ENCODE measurements at places on chromosomes 5 and 9. TPM values are rescaled to one million over a fixed set of nuclear protein-coding genes. Genes with fewer than 3 reads are reported as not detected.
A peak's percentile ranks its signal among the peaks of the same experiment; 100 is the strongest.

The CARTPT gene
- total RNA-seq, result not detected

GRCh38 chr9:130354806-130355205 lies 89.2 kb downstream of the HMCN2 start:
- no peak for DNase-seq

The GRXCR2 gene
- not detected for total RNA-seq

DNA sequence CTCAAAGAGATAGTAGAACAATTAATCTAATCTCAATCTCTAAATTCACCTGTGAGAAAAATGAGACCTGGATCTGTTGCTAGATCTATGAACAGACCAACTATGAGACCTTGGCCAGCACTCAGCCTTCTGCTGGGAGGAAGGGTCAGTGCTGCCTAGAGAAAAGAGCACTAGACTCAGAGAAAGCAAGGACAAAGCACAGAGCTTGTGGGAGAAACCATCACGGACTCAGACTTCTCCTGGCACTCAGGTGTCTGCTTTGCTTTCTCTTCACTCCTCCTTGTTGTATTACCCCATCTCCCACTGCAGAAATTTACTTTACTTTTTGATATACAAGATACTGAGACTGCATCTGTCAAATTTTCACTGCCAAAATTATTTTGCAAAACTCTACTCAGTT lies 890.0 kb upstream of the NUDT12 start:
- DNase-seq, result no peak

- no peak for DNase-seq
Observed at GRCh38 chr5:73603998-73604397, 22.0 kb upstream of the ARHGEF28 start.

The PLPP7 gene
- 8.2 TPM for total RNA-seq

- peak; percentile 98 for DNase-seq
Observed at GRCh38 chr5:74179179-74179578, 461.3 kb downstream of the ENC1 start.

The NR4A3 gene
- 5.6 TPM for total RNA-seq

GRCh38 chr9:33147416-33148169 lies 19.5 kb downstream of the B4GALT1 start:
- DNase-seq, result no peak

DNA sequence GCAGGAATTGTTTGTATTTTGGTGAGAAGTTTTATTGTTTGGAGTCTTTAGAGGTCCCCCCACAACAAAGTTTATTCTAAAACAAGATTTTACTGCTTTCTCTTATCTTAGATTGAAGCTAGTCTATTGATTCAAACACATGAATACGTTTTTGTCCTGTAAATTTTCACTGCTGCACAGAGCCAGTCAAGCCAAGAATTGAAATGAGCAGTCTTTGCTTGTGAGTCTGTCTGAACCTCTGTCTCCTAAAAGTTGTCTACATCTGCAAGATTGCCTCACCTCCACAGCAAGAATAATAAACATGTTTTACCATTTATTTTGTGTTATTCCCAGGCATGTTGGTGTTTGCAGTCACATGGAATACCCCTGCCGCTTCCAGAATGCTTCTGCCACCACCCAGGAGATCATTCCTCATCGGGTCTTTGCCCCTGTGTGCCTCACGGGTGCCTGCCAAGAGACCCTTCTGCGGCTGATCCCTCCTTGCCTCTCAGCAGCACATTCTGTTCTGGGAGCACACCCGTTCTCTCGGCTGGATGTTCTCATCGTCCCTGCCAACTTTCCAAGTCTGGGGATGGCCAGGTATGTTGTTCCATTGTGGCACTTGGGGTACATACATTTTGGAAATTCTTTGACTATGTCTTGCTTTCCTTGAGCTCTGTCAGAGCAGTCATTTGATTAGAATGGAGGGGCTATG lies 74.1 kb downstream of the AOPEP start:
- DNase-seq, result no peak

The FIBCD1 gene
- 7.3 TPM for total RNA-seq

The DIPK1B gene
- total RNA-seq, result 0.77 TPM

GRCh38 chr5:316210-317085 lies 5.1 kb upstream of the AHRR start:
- DNase-seq, result no peak

DNA sequence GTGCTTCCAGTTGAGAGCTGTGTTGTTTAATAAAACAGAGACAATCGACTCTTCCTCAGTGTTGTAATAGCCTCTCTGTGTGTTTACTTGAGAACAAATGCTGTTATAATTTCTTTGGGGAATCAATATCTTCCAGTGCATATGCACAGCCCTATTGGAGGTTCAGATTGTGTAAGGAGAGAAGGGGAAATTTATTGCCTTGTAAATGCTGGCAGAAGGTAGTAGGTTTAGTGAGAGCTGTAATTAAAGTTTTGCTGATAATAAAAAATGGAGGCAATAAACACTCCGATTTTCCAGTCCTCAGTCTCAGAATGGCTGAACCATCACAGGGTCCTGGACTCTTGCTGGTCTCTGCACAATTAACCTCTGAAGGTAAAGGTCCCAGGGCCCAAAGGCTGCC lies 128.3 kb downstream of the C5orf15 start:
- DNase-seq, result no peak

GRCh38 chr5:64838376-64838775 lies 69.6 kb downstream of the CWC27 start:
- peak; percentile 39 for DNase-seq

GRCh38 chr9:126380447-126380846 lies 53.8 kb downstream of the MVB12B start:
- DNase-seq, result no peak

- no peak for DNase-seq
Observed at GRCh38 chr9:91219557-91219956, 142.2 kb downstream of the AUH start.

- no peak for DNase-seq
Observed at GRCh38 chr9:30744871-30745270, 1639.6 kb upstream of the ACO1 start.

DNA sequence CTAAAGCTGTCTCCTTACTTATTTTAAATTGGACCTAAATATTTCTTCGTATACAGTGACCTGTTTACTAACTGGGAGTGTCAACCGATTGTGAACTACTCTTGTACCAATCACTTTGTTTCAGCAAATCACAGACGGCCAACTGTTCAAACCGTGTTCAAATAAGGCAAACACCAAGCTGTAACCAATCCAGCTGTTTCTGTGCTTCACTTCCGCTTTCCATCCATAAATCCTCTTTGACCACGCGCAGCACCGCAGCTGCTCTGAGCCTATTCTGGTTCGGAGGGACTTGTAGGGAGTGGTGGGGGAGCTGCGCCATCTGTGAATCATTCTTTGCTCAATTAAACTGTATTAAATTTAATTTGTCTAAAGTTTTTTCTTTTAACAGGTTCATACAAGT lies 4.8 kb upstream of the FAM240B start:
- DNase-seq, result no peak

- peak; percentile 57 for DNase-seq
Observed at GRCh38 chr9:14275331-14275730, 38.6 kb downstream of the NFIB start.

The INSL4 gene
- total RNA-seq, result not detected

GRCh38 chr9:98045234-98046179 lies 11.0 kb upstream of the NANS start:
- DNase-seq, result no peak

DNA sequence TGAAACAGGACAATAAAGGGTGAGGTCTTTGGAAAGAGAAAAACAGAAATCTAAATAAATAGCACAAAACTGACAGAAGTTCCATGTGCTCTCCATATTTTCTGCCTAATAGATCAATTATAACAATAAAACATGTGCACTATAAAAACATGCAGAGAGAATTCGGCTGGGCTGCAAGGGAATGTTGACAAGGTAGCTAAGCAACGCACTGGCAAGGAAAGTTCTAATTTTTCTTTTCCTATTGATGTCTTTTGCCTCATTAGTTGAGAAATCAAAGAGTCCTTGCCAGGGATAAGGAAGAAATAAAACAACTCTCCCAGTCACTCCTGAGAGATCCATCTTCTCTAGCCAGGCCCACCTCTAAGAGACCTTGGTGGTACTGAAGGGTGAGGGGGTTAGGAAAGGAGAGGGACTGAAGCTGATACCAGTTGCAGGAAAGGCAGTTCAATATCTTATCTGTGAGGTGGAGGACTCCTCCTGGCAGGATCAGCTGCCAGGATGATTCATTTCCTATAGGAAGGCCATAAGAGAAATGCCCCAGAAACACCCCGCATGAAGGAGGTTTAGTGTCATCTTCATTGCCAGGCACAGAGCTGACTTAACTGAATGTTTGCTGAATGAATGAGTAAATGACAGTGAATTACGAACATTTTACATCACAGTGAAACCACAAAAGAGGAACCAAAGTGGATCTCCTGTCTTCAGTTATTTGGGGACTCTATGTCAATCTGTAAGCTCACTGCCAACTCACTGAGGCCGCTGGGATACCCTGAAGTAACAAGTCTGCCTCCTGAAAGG lies 63.7 kb upstream of the IFNK start:
- no peak for DNase-seq

The SLCO6A1 gene
- total RNA-seq, result not detected

DNA sequence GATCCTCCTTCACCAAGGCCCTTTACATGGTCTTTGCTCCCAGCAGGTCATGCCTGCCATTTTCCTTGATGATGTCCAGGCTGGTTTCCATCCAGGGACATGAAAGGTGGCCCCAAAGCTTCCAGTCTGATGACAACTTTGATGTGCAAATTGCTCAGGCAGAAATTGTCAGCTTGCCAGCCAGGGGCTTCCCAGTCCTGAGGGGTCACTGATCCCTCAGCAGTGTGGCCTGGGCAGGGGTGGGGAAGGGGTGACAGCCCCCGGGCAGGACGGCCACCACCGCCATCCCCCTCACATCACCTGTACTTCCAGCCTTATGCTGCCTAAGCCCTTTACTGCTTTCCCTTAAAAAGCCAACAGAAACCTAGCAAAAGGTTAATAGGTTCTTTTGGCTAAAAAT lies 96.3 kb downstream of the ANKRD33B start:
- no peak for DNase-seq

DNA sequence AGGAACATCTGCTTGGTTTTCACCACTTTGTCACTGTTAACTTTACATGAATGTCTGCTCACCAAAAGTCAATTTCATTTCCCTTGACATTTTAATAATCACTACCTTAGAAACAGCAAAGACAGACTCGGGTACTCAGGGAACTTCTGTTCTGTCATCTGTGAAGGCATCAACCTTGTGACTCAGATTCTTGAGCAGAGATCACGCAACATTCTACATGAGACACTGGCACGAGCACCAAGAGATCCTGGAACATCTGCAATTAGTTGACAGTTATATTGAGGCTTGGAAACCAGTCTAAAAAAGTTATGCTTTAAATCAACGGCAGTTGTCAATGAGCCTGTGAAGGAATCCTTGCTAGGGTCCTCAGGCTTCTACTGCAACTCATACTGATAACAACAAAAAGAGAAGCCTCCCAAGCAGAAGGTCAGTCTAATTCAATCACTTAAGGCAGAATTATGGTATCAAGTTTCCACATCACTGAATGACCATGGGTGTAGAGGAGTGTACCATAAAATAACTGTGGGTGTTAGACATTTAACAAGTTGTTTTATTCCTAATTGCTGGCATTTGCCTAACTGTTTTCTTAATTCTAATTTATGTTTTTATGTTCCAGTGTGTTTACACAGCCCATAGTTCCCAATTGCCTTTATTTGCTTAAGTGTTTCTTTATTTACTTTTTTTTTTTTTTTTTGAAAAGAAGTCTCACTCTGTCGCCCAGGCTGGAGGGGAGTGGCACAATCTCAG lies 3.3 kb upstream of the PBX3 start:
- no peak for DNase-seq

The EIF4E1B gene
- total RNA-seq, result not detected

GRCh38 chr5:123422433-123423277 lies 548 bp downstream of the CEP120 start:
- peak; percentile 41 for DNase-seq

DNA sequence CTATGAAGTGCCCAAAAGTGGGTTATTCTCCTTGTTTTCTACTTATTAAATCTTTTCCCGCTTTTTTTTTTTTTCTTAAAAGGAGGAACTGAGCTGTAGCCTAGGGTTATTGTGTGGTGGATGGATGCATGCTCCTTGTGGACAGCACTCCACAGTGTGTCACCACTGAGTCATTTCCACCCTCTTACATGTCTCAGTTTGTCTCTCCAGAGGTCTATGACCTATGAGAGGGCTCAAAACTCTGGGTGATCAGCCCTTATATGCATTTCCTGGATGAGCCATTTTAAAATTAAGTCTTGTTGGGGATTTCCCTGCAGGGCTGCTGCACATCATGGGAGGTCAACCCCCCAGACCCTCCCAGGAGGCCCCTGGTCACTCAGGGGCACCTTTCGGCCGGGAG lies 102.2 kb upstream of the MOCS2 start:
- DNase-seq, result peak; percentile 3
